ENCODE measurements at places on chromosomes 1 and 21.

GRCh38 chr1:203055161-203055799 lies 29.0 kb downstream of the PPFIA4 start:
- DNase-seq: no peak

DNA sequence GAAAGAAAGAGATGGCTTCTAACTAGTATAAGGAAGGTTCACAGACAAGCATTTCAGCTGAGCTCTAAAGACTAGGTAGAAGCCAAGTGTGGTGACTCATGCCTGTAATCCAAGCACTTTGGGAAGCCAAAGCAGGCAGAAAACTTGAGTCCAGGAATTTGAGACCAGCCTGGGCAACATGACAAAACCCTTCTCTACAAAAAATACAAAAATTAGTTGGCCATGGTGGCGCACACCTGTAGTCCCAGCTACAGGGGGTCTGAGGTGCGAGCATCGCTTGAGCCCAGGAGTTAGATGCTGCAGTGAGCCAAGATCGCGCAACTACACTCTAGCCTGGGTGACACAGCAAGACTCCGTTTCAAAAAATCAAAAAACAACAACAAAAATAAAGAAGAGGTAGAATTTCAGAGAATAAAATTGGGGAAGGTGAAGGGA lies 27.8 kb downstream of the FBXO42 start:
- DNase-seq: no peak

GRCh38 chr1:56399326-56399725 lies 180.0 kb downstream of the PLPP3 start:
- no peak for DNase-seq

GRCh38 chr21:36183144-36183795 lies 26.6 kb downstream of the DOP1B start:
- DNase-seq: no peak

DNA sequence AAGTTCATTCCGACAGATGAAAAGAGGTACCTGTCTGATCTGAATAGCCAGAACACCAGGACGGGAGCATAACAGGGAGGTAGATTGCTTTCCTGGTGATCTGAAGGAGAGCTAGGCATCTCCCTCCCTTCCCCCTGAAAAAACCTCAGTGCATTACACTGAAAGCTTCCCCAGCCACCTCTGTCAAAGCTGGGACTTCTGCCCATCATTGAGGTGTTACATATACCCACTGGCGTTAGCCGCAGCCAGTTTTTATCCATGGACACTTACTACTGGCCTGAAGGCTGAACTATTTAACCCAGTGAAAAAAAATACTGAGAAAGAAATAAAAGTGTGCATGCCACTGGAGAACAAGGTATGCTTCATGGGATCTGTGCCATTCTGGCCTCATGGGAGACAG lies 568.3 kb upstream of the ADAMTS5 start:
- DNase-seq: no peak

GRCh38 chr1:56948403-56949023 lies 17.3 kb downstream of the C8B start:
- DNase-seq: no peak

DNA sequence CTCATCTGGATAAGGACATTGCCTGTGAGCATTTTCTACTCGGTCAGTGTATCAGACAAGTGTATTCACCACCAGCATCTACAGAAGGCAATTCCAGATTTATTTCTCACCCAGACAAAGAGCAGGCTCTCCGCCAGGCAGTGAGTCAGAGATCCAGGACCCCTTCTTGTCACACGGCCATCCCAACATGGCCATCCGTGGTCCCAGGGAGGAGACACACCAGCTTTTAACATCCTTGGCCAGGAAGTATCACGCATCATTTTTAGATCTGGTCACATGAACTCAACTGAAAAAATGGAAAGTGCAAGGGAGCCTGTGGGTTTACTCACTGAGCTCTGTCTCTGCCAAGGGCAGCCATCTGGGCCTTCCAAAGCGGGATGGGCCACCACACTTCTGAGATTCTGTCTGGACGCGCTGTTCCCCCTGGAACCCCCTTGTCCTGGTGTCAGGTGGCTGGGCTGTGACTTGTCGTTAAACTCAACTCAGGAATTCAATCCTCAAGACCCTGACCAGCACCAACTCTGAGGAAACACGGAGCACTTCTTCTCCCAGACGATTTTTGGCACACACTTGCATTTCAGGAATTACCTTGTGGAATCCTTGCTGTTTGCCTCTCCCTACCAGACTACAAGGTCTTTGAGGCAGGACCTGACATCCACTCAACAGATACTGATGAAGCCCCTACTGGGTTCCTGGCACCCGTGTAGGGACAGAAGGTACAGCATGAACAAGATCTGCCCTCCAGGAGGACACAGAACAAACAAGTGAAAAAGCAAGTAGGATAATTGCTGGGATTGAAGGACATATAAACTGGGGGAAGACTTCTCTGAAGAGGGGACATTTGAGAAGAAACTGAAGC lies 21.6 kb upstream of the CCSAP start:
- DNase-seq: no peak

DNA sequence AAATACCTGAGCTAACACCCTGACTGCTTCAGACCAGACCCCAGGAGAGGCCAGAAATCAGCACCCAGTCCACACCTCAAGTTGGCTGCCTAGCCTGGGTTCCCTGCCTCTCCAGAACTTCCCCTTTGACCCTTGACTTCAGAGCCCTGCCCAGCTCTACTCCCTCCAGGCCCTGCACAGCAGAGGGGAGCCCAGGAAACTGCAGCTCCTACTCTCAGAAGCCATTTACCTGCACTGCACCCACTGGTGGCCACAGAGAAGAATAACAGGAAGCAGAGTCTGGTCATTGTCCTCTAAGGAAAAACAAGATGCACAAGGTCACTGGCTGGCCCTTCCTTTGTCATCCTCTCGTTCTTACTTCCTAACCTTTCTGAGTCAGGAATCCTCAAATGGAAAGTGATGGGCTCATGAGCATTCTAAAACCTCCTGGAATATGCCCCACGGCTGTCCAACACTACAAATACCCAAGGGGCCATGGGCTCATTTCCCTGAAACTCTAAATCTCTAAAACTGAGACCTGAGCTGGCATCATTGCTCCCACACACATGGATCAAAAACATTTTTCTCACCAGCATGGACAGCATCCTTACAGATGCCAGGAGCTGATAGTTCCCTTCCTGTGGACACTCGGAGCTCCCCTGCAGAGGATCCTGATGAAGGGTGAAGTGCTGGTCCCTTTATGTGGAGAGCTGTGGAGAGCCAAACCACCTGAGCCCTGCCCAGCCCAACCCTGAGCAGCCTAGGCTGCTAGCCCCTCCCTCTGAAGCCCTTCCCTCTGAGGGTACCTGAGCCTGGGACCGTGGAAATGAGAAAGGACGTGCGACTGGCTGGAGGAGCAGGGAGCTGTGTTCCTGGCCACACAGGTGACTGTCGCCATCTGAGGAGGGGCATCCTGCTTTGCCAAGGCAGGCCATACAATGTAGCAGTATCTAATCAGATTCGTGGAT lies at the start of gene ITLN2:
Gene ITLN2 (minus strand): TSS at position 652 of the 947 bp plus-strand sequence. CDS start 68 bp downstream, at position 584.
- DNase-seq: peak; percentile 9

GRCh38 chr21:14917762-14918161 lies 147.0 kb downstream of the NRIP1 start:
- DNase-seq: no peak

GRCh38 chr1:29583727-29584126 lies 347.4 kb downstream of the PTPRU start:
- DNase-seq: no peak
